B cell (primary cell): ENCODE measurements at places on chromosomes 7 and 10. TPM values are rescaled to one million over a fixed set of nuclear protein-coding genes. Genes with fewer than 3 reads are reported as not detected.

- no peaks in the 10 kb centered on the region for H3K4me1 ChIP-seq
- DNase-seq, result no peak
- H3K4me3 ChIP-seq, result no peak overlapping the region
Observed at GRCh38 chr7:137151041-137151689, 192.4 kb downstream of the PTN start.

The PLAC9 gene
- polyA plus RNA-seq, result not detected in 2 replicates

GRCh38 chr10:34761453-34761852 lies 53.6 kb downstream of the PARD3 start:
- H3K4me1 ChIP-seq, result no peaks in the 10 kb centered on the region
- DNase-seq, result no peak
- no peaks in the 10 kb centered on the region for H3K27me3 ChIP-seq
- no peak overlapping the region for H3K27ac ChIP-seq

GRCh38 chr10:110636932-110637557 lies 7.1 kb upstream of the RBM20 start:
- peaks cover 4% of the 10 kb centered on the region for H3K4me1 ChIP-seq
- no peaks in the 10 kb centered on the region for H3K36me3 ChIP-seq
- H3K27me3 ChIP-seq, result peaks cover 12% of the 10 kb centered on the region
- DNase-seq, result no peak
- H3K4me3 ChIP-seq, result no peak overlapping the region

DNA sequence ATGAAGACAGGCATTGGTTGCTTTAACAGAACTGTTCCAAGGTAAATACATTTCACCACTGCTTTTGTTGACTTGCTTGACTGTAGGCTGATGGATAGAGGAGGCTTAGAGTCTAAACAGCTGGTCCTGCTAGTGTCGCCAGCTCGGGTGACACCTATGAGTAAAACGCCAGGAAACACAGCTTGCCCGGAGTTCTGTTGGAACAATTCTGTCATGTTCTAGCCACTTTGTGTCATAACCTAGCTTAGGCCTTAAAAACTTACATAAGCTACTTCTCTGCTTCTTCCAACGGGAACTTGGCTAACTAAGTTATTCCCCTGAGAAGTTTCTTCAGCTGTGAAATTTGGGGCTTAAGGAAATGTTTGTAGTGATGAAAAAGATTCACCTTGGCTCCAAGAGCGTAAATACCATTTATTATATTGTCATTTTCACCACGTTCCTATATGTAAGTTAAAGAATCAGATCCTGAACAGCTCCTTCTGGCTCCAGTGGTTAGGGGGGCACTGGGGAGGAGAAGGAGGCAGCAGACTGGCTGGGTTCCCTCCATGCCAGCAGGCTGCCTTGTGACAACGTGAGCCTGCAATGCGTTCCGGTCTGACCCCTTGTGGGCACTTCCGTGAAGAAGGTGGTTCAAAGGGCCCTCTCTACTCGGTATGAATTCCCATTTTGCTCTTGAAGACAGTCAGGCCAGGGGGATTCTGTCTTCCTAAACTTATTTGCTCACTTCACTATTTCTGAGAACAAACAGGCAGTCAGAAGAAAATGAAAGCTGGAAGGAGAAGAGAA lies 253.2 kb downstream of the BMPER start:
- H3K27ac ChIP-seq, result no peak overlapping the region
- no peaks in the 10 kb centered on the region for H3K27me3 ChIP-seq
- H3K36me3 ChIP-seq, result no peaks in the 10 kb centered on the region
- no peak overlapping the region for H3K4me3 ChIP-seq

The HIPK2 gene
- polyA plus RNA-seq, result 4.9 and 6.8 TPM in 2 replicates

The FAM25G gene
- not detected in 2 replicates for polyA plus RNA-seq

GRCh38 chr7:90945104-90945787 lies 319.0 kb upstream of the FZD1 start:
- H3K27me3 ChIP-seq, result no peaks in the 10 kb centered on the region
- H3K27ac ChIP-seq, result no peak overlapping the region
- no peak overlapping the region for H3K4me3 ChIP-seq
- DNase-seq, result no peak
- no peaks in the 10 kb centered on the region for H3K4me1 ChIP-seq
- peaks cover 1% of the 10 kb centered on the region for H3K36me3 ChIP-seq

The PDE6C gene
- not detected in 2 replicates for polyA plus RNA-seq

The PAPOLB gene
- not detected in 2 replicates for polyA plus RNA-seq

GRCh38 chr10:82814635-82815034 lies 939.6 kb downstream of the NRG3 start:
- H3K27me3 ChIP-seq, result no peaks in the 10 kb centered on the region
- H3K4me3 ChIP-seq, result no peak overlapping the region
- H3K27ac ChIP-seq, result no peak overlapping the region

The PFKFB3 gene
- polyA plus RNA-seq, result 13.2 and 16.8 TPM in 2 replicates

- no peaks in the 10 kb centered on the region for H3K36me3 ChIP-seq
- no peak overlapping the region for H3K4me3 ChIP-seq
- H3K27me3 ChIP-seq, result no peaks in the 10 kb centered on the region
- no peak overlapping the region for H3K27ac ChIP-seq
- DNase-seq, result no peak
- H3K4me1 ChIP-seq, result no peaks in the 10 kb centered on the region
Observed at GRCh38 chr7:136710751-136711150, 157.7 kb upstream of the CHRM2 start.

DNA sequence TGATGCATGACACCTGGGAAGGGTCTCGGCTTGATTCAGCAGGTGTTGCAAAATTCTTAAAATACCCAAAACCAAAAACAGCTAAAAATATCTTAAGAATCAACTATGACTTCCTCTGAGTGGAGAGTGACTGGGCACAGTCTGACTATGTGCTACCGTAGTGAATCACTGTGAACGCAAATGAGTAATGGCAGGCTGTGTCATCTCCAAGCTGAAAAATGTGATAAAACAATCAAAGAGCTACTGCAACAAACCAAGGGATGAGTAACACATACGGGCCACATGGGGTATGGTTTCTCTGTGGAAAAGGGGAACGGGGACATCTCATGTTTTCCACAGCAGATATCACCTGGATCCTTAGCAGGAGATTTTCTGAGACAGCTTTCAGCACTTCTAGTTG lies 127.5 kb downstream of the ABCA13 start:
- no peak overlapping the region for H3K4me3 ChIP-seq
- no peak overlapping the region for H3K27ac ChIP-seq
- H3K27me3 ChIP-seq, result no peaks in the 10 kb centered on the region
- no peaks in the 10 kb centered on the region for H3K36me3 ChIP-seq
- DNase-seq, result no peak

- no peak overlapping the region for H3K4me3 ChIP-seq
- no peak for DNase-seq
- no peaks in the 10 kb centered on the region for H3K36me3 ChIP-seq
- no peaks in the 10 kb centered on the region for H3K4me1 ChIP-seq
- H3K27ac ChIP-seq, result no peak overlapping the region
Observed at GRCh38 chr10:106438386-106438785, 726.1 kb downstream of the SORCS1 start.

- H3K4me1 ChIP-seq, result no peaks in the 10 kb centered on the region
- H3K4me3 ChIP-seq, result no peak overlapping the region
- no peak overlapping the region for H3K27ac ChIP-seq
- no peaks in the 10 kb centered on the region for H3K36me3 ChIP-seq
Observed at GRCh38 chr7:1312136-1313070, 79.7 kb downstream of the UNCX start.
